Activated T-cell treated with anti-CD3 and anti-CD28 coated beads, Interleukin-2, amount 50 U/mL, for 48 hours (primary cell): ENCODE measurements at places on chromosomes 7 and 10.

DNA sequence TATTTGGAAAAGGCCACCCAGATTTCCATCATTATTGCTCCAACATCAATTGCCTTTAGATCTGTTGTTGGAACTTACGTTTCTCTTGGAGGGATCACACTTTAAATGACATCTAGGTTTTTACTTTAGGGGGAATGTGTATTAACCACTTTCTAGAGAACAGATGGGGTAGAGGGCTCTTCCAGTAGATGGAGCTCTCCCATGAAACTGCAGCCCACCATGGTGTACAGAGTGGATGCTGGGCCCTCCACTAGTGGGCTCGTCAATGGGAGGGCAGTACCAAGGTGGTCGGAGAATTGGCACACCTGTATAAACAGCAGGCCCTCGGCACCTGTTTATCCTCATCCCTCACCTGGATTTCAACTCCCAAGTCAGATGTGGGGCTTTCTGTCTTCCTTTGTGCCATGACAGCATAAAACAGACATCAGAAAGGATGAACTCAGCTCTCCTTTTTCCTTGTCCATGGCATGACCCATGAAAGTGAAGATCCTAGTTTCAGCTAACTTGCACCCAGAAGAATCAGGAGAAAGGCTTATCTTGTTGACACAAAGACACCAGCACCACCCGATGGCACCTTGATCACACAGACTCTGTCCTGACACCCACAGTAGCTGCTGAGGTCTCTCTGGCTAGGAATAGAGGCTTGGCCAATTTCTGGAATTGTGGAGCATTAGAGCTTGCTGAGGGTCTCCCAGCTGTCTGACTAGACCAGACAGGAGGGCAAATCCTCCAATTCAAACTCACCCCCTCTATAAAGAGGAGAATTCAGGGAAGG lies 150.5 kb downstream of the CYP26A1 start:
- no peak for DNase-seq

GRCh38 chr7:94100723-94101345 lies 96.7 kb upstream of the BET1 start:
- no peak for DNase-seq

- no peak for DNase-seq
Measured at GRCh38 chr10:132618158-132618919, 80.8 kb downstream of the INPP5A start.

DNA sequence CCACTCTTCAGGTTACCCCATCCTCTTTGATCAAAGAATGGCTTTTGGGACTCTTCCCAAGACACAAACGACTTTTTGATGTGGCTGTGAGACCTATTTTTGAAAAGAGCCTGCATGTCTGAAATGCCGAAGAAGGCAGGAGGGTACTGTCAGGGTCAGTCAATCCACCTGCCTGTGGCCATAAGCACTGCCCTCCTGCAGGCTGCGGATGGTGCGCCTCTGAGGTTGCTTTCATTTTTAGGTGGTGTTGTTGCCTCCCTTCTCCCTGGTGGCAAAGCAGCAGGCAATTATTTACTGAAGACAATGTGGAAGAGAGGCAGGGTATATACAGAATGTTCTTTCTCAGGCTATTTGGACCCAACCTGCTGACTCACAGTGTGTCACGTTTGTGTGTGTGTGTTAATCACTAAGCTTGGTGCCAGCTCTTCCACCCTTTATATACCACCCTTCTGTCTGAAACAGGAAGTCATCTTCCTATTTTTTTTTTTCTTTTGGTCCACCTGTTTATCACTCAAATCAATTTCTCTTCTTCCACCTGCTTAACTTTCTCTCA lies 1421.2 kb upstream of the CELF2 start:
- no peak for DNase-seq

- no peak for DNase-seq
Measured at GRCh38 chr7:106260136-106260561, 24.6 kb downstream of the NAMPT start.

GRCh38 chr7:127798023-127798422 lies 146.0 kb downstream of the SND1 start:
- no peak for DNase-seq

DNA sequence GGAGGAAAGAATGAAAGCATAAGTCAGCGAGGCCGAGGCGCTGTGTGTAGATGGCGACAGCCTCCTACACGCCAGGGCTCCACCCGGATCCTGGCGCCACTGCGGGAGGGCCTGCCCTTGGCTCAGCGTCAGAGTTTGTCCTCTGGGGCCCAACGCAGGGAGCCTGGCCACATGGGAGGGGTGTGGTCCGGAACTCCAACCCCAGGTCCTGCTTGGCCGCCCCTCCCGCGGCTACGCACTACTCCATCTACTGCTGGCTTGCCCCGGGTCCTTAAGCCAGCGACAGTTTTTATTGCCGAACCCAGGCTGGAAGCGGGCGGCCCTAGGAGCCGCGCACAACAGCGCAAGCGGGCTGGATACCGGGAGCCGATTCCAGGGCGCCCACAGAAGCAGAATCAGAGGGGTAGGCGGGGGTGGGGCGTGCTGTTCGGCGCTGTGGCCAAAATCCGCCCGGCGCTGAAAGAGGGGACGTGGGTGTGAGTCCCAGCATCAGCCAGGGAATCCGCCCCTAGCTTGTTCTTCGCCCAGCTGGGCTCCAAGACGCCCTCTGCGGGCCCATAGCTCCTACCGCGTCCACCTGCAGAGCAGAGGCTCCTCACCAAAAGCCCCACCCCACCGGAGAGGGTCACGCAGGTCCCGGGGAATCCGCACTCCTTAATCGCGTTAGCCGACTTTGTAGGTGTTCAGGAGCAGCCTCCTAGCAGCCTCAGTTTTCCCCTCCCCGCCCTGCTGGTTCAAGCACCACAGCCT lies 4.5 kb downstream of the KAZALD1 start:
- DNase-seq = peak; percentile 58

DNA sequence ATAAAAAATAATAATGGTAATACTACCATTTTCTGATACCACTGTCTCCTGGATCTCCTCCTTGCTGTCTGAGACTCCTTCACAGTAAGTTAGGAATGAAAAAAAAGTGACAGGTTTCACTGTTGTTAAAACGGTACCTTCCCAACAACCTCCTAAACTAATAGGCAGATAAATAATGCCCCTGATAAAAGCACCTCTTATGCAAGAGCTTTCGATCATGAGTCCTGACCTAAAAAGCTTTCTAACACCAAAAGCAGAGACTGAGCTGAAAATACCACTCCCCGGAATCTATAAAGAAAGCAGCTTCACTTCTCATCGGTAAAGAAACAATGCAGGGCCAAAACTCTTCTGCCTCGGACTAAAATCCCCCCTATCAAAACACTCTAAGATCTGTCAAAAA lies 14.5 kb downstream of the PARD3 start:
- no peak for DNase-seq

GRCh38 chr7:985915-986741 lies 3.1 kb downstream of the CYP2W1 start:
- no peak for DNase-seq

DNA sequence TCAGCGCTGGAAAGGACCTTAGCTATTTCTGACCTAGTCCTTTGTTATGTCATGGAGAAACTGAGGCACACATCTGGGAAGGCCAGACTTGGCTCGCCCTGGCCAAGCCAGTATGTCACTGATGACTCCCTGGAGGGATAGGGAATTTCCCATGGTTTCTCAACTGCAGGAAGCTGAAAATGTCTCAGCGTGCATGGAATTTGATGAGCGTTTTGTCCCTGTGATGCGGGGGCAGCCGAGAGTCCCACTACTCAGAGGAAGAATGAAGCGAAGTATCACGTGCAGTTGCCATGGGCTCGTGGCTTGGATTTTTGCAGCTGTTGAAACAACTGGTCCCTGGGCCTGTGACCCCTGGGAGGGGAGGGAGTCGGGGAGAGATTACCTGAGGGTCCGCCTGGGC lies 44.8 kb downstream of the CLIP2 start:
- DNase-seq = no peak

DNA sequence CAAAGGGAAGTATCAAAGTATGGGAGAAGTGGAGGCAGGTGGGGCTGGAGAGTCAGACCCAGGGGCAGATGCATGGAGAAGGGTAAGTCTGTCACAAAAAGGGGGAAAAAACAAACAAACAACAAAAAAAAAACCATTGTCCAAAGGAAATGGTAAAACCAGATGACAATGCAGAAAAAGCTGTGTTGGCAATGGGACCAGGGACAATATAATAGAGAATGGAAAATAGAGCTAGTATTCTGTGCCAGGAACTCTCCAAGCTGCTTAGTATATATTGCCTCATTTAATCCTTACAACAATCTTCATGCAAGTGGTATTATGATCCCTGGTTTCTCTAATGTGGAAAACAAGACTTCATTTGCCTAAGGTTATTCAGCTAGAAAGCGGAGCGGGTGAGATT lies 13.1 kb upstream of the KDM7A start:
- no peak for DNase-seq

- peak; percentile 89 for DNase-seq
Measured at GRCh38 chr7:139645572-139646523, 122.4 kb downstream of the CLEC2L start.
